Mucosa of descending colon (tissue), 3 donors: ENCODE measurements at places on chromosomes 13 and 19. TPM values are rescaled to one million over a fixed set of nuclear protein-coding genes. Genes with fewer than 3 reads are reported as not detected.

Gene OR7A10
- not detected for total RNA-seq

Gene TEX26
- not detected for total RNA-seq

Gene CLEC4G
- 1.3 TPM for total RNA-seq

DNA sequence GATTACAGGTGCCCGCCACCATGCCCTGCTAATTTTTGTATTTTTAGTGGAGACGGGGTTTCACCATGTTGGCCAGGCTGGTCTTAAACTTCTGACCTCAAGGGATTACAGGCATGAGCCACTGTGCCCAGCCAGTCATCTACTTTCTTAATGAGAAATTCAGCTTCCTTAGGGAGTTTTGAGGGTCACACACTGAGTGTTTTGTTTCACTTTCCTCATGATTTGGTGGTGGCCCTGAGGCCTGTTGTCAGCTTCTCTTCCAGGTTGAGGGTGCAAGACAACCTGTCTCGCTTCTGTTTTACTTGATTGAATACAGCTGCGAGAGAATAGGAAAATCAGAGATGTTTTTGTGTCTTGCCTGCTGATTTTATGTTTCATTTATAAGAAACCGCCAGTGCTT lies 9.9 kb downstream of the FRY start:
- no peak for DNase-seq

GRCh38 chr13:32720026-32720425 lies 133.8 kb downstream of the PDS5B start:
- DNase-seq: no peak

DNA sequence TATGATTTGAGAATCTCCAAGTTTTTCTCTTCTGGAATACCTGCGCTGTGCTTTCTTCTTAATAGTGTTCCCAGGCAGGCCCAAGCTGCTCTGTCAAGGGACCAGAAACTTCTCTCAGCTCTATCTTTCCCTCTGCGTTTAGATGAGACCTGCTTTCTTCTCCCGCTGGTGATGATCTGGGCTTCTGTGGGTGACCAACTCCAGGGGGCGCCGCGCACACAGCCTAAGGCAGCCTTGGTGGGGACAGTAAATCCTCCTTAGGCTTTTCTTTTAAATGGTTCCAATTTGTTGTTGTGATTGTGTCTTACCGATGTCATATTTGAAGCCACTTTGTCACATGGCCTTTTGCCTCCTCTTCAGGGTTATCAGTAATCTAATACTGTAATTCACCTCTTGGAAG lies 439.4 kb upstream of the KLF12 start:
- DNase-seq: no peak

DNA sequence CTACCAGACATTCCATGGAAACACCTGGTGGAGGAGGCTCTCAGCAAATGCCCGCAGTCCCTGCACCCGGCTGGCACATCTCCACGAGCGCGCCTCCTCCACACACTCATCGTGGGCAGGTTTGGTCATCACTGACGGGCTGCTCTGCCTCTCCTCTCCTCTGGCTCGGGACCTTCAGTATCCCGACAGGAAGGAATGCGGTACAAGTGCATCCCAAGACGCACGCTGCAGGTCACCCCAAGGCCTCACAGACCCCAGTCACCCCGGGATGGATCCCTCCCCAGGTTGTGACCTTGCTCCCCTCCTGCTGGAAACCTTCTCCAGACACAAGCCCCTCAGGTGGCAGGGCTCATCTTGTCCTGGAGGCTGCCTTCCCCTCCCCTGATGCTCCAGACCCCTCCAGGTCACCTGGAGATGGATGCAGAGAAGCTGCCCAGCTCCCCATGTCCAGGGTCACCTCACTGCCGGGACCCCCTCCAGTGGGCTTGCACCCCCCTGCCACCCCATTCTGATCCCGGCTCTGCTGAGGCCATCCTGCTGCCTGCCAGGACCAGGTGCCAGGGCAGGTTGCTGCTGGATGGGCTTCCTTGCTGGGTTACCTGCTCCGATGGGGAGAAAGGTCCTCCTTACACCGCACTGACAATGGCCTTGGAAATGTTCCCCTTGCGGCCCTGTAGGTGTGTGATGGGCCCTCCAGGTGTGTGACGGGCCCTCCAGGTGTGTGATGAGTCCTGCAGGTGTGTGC lies 29.9 kb downstream of the C13orf46 start:
- DNase-seq: no peak
